ENCODE measurements at places on chromosomes 5 and 9. TPM values are rescaled to one million over a fixed set of nuclear protein-coding genes. Genes with fewer than 3 reads are reported as not detected.
A peak's percentile ranks its signal among the peaks of the same experiment; 100 is the strongest.

DNA sequence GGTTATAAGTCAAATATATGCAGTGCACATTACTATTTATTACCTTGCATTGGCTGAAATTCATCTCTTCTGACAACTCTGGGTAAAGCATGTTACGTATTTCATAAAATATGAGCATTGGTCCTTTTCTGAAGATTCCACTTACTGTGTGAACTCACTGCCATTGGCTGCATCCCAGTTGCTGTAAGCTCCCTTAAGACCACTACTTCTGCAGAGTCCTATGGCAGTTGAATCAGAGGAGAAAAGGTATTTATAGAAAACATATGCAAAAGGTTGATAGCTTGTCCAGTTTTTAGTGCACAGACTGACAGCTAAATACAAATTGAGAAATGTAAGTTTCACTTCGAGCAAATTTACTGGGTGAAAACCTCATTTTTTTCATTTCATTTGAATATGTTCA, 394.6 kb upstream of the ARRDC3 start:
- no peak for DNase-seq

DNA sequence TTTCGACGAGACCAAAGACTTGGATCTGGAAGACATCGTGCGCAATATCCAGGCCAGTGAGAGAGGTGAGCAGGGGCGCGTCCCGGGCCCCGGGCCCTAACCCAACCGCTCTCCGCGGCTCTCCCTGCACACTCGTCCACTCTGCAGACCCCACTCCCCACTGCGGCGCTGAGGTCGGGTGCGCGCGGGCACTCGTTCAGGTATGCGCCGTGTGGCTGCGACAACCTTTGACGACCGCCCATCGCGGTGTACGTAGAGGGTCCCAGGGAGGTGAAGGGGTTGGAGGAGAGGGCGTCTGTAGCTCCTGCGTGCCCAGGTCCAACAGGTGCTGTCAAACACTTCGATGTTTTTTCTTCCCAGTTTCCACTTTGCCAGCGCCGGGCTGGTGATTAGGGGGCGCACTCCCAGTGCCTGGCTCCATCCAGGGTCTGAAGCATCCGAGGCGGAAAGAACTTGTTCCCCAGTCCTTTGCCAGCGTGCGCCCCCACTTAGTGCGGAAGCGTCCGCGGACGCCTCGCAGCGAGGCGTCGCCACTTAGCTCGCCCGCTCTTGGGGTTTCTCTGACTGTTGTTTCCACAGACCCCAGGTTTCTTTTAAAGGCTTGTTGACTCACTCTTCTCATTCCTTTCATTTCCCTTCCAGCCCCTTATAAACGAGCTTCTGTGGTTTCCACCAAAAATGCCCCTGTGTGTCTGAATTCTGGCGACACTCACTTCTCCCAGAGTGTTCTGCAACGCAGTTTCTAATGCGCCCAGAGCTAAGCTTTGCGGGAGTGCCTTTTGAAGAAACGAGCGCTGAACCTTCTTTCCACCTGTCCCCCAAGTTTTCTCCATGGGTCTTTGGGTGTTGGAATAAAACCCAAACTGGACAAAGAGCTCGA, 1.6 kb downstream of the NPR3 start:
- peak; percentile 34 for DNase-seq

DNA sequence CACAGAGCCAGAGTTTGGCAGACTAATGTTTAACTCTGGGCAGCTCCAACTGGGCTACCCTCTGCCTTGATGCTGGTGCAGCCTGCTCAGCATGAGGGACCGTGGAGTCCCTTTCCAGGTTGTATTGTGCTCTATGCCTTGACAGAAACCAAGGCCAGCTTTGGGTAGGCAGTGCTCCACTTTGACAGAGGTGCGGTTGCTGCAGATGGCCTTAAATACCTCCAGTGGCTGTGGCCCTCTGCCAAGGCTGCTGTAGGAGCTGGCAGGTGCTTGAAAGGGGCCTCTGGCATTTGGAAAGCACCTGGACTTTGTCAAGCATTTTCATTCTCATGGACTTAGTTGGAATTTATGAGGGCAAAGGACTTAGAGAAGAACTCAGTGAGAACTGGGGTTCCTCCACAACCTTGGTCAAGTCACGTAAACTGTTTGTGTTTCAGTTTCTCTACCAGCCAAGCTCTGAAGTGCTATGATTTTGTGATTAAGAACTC, 249.7 kb upstream of the ZNF462 start:
- no peak for DNase-seq

Gene SAXO1
- 0.42 TPM for total RNA-seq

Gene C7
- not detected for total RNA-seq
